ENCODE measurements at places on chromosomes 12 and 14.

GRCh38 chr12:93609281-93610192 is 37.1 kb downstream of the SOCS2 start:
- DNase-seq, result no peak

DNA sequence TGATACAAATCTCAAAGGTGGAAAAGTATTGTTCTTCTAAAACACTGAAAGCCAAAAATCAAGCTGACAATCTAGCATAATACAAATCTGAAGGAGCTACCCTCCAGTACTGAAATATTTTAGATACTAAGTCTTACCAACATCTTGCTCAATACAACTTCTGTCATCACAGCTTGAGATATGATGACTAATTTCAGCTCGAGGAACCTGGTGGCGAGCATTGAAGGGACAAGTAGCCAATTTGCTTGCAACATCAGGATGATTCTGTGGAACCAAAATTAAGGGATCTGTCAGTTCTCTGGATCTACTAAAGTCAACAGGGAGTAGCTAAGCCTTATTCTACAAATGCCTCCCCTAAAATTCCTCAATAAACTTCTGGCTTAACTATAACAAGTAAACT is 10.4 kb downstream of the GTSF1 start:
- no peak for DNase-seq

GRCh38 chr12:5535541-5535940 is 103.6 kb downstream of the NTF3 start:
- DNase-seq, result no peak

DNA sequence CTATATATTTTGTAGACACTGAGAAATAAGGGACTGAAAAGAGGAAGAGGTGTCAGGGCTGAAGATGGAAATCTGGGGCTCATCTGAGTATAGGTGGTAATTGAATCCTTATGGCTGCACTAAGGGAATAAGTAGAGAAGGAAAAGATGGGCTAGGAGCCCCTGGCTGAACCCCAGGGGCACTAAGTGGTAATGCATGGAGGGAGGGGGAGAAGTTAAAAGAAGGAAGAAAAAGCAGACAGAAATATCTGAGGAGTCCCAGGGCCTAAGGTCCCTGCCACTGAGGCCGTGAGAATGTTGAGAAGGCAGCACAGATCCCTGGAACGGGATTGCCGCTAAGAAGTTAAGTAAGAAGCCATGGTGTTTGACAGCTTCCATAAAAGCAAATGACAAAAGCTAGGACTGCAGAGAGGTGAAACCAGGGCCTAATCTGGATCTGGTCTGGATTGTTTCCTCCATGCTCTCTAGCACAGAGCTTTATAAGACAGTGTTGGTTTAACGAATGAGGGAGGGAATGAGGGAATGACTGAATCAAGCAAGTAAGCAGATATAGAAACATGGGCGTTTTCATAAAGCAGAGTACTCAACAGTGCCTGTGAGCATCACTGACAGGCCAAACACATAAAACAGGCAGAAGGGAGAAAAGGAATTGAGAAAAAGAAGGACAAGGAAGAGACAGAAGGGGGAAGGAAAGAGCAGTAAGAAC is 92.9 kb downstream of the HMGA2 start:
- DNase-seq, result no peak

GRCh38 chr14:44995196-44995595 is 33.2 kb downstream of the TOGARAM1 start:
- no peak for DNase-seq

- DNase-seq, result no peak
Measured at GRCh38 chr14:103775506-103775905, 59.9 kb downstream of the ZFYVE21 start.

Data from activated CD4-positive, alpha-beta T cell treated with anti-CD3 and anti-CD28 coated beads, Interleukin-2, amount 50 U/mL, for 4 hours (primary cell).